ENCODE measurements at places on chromosomes 12 and 14.

DNA sequence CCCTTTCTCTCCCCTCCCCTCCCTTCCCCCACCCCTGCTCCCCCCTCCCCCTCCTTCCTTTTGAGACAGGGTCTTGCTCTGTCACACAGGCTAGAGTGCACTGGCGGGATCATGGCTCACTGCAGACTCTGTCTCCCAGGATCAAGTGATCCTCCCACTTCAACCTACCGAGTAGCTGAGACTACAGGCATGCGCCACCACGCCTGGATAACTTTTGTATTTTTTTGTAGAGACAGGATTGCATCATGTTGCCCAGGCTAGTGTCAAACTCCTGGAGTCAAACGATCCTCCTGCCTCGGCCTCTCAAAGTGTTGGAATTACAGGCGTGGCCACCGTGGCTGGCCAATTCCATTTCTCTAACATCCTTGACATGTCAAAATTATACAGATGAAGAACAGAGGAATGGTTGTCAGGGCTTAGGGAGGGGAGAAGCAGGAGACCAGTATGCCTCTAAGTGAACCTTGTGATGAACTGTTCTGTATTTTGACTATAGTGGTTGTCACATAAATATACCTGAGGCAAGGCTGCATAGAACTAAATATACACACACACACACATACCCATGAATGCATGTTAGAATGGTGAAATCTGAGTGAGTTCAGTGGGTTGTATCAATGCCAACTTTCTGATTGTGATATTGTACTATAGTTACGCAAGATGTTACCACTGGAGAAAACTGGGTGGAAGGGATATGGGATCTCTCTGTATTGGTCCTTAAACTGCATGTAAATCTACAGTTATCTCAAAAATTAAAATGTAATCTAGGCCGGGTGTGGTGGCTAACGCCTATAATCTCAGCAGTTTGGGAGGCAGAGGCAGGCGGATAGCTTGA lies 3.6 kb upstream of the CFAP73 start:
- no peak for DNase-seq

DNA sequence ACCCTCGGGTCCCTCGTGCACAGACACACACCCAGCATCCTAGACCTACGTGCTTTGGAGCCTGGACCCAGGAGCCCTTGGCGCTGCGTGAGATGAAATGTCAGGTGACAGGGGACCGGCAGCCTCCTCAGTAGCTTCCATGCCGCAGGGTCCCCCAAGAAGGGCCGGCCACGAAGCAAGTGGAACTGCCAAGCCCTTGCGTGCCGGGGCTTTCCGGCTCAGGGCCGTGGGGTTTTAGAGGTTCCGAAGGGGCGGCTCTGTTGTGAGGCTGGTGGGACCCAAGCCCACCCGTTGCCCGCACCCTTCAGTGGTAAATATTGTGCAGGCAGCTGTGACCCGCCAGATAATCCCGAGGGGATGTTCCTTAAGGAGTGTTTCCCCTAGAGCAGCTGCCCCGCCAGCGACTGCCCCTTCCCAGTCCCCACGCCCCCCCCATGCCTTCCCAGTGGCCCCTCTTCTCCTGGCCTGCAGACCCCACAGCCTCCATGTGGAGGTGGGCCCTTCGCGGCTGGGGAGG lies 133.7 kb downstream of the ADGRD1 start:
- no peak for DNase-seq

- no peak for DNase-seq
Observed at GRCh38 chr12:90987520-90987919, 17.3 kb downstream of the EPYC start.

GRCh38 chr12:75815756-75816155 lies 215.8 kb downstream of the PHLDA1 start:
- no peak for DNase-seq

- DNase-seq, result no peak
Observed at GRCh38 chr14:23569443-23570151, 2.0 kb upstream of the AP1G2 start.

Measured in stimulated activated naive CD4-positive, alpha-beta T cell (primary cell).